ENCODE measurements at places on chromosomes 2 and 18. TPM values are rescaled to one million over a fixed set of nuclear protein-coding genes. Genes with fewer than 3 reads are reported as not detected.

FSIP2 gene
- total RNA-seq = 0.26 TPM

XIRP2 gene
- total RNA-seq = 0.51 TPM

DNA sequence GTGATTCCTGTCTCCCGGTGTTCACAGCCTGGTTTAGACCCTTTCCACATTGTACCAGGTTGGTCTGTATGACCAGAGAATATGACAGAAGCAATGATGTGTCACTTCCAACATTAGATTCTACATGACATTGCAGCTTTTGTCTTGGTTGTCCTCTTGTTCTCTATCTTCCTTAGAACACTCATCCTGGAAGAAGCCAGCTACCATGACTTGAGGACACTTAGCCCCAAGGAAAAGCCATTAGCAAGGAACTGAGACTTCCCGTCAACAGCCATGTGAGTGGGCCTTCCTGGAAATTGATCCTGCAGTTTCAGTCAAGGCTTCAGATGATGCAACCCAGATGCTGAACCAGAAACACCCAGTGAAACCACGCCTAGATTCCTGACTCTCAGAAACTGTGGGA is 143.3 kb downstream of the MREG start:
- DNase-seq = peak; percentile 90

DNA sequence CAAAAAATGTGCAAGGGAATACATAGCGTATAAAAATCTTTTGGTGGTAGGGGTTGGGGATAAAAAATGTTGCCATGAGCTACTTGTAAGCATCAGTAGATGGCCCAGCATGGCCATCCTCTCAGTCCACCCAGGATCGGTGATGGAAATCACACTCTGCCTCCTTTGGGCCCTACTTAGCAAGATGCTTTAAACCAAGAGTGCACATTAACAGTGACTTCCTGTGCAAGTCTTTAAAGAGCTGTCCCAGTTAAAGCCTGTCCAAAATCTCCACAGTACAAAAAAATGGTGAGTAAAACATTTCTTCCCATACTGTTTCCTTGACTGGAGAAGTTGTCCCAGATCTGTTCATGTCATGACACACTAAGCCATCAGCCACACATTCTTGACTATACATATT is 18.0 kb downstream of the ANKRD44 start:
- DNase-seq = no peak

DNA sequence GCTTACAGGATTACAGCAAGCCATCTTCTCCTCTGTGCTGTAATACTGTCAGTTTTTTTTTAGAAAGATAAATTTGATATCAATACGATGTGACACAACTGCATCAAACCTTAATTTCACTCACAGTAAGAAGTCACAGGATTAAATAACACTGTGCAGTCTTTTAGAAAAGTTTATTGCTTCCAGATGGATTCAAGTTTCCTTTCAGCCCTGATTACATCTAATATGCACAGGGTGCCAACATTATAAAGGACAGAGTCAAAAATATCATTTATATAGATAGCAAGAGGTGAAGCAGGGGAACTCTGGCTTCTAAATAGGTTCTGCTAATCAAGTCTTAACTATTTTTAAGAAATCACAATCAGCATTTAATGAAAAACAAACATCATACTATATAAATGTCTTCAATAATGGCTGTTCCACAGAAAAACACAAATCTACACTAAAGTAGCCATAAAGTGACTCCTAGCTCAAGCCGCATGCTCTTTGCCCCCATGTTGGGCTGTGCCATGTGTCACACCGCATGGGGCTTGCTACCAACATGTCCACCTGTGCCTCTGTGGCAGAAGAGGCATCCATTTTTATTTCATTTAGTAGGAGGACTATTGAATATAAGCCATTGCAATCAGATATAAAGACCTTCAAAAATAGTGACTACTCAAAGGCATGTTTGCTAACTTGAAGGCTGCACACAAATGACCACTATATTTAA is 35.0 kb downstream of the CERKL start:
- no peak for DNase-seq

DNA sequence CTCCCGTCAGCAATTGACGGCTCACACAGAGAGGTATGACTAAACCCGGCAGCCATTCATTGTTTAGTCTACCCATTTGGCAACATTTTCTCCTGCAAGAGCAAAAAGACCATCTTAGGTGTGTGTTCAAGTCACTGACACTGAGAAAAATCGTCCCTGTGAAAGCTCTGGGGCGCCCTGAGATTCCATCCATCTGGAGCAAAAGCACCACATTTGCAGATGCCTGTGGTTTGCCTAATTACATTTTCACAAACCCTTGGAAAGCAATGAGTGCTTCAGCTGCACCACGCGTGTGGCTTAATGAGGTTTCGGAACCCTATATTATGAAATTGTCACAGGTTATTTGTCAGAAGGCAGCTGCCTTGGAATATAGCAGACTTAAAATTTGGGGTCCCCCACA is 110.7 kb upstream of the PTPRM start:
- no peak for DNase-seq

GRCh38 chr2:143545059-143545948 is 416.1 kb downstream of the ARHGAP15 start:
- DNase-seq = no peak

Data from fibroblast of lung (primary cell).